ENCODE measurements at places on chromosomes 7 and 10.

GRCh38 chr7:69663911-69664832 lies 65.9 kb downstream of the AUTS2 start:
- no peak for DNase-seq
- no peaks in the 10 kb centered on the region for H3K36me3 ChIP-seq
- H3K4me3 ChIP-seq: no peak overlapping the region
- no peak overlapping the region for H3K27ac ChIP-seq

DNA sequence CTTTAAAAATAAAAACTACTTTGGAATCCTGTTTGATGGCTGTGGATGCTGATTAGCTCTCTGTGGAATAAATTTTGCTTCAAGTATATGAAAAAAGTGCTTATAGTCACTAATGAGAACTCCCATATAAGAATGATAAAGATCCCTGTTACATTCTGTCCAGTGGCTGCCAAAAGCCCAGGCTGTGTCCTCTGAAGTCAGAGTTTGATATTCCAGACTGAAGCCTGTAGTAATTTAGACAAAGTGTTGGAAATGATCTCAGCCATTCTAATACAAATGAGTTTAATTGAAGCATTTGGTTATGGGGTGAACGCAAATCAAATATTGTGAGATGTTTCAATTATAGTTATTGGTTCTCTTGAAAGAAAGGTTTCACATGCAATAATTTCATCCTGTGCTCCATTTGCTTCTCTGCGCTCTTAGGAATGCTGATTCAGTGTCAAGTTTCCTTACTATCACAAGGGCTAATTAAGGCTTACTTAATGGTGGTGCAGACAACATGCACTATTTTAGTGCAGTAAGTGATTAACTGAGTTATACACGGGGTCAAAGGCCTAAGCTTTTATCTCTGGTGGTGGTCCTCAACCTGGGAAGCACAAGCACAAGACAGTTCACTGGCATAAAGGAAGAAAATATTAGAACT lies 867.6 kb downstream of the SORCS1 start:
- H3K4me3 ChIP-seq: no peak overlapping the region
- H3K36me3 ChIP-seq: no peaks in the 10 kb centered on the region
- H3K4me1 ChIP-seq: no peaks in the 10 kb centered on the region

- no peak overlapping the region for H3K4me3 ChIP-seq
- no peak for DNase-seq
- no peak overlapping the region for H3K27ac ChIP-seq
Observed at GRCh38 chr10:43069579-43069978, 7.3 kb upstream of the RET start.

GRCh38 chr10:87634311-87634710 lies 25.4 kb upstream of the PAPSS2 start:
- H3K36me3 ChIP-seq: peaks cover 7% of the 10 kb centered on the region
- no peak overlapping the region for H3K4me3 ChIP-seq
- H3K4me1 ChIP-seq: peaks cover 10% of the 10 kb centered on the region
- no peak for DNase-seq

DNA sequence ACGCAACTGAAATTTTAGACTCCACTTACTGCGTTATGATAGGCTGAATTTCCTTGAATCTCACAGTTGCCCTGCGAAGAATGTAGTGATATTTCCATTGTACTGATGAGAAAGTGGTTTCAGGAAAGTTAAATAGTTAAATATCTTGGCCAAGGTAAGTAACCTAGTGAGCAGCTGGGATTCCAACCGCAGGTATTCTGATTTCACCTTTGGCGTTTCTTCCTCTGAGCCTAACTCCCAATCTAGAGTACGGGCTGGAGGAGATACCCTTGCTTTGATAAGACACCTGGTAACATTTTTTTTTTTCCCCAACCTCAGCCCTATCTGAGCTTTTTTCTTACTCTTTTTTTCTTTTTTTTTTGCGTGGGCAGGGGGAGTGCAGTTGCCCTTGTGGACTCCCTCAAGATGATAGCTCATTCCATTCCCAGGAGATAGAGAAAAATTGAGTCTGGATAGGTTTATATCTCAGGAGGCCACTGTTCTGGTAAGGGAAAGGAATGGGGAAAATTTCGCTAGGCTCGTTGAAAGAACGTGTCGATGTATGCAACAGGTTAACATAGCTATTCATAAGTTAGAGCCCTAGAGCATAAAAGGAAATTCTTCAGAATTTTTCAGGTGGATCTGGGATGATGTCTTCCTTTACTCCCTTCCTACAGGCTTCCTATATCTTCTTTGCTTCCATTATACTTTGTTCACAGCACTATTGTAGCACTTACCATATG lies 3.1 kb upstream of the TAS2R38 start:
- DNase-seq: no peak
- H3K36me3 ChIP-seq: no peaks in the 10 kb centered on the region
- peak overlapping the region; percentile 64 for H3K4me3 ChIP-seq
- peaks cover 22% of the 10 kb centered on the region for H3K4me1 ChIP-seq
- no peak overlapping the region for H3K27ac ChIP-seq

- no peak for DNase-seq
- no peaks in the 10 kb centered on the region for H3K36me3 ChIP-seq
- no peaks in the 10 kb centered on the region for H3K27me3 ChIP-seq
- no peak overlapping the region for H3K4me3 ChIP-seq
Observed at GRCh38 chr10:33524966-33525365, 190.5 kb upstream of the NRP1 start.

- H3K36me3 ChIP-seq: peaks cover 9% of the 10 kb centered on the region
- peaks cover 59% of the 10 kb centered on the region for H3K4me1 ChIP-seq
- no peaks in the 10 kb centered on the region for H3K27me3 ChIP-seq
- no peak for DNase-seq
- H3K27ac ChIP-seq: no peak overlapping the region
Observed at GRCh38 chr7:106070201-106070551, 41.9 kb downstream of the SYPL1 start.

GRCh38 chr7:132666774-132667172 lies 90.5 kb upstream of the PLXNA4 start:
- H3K36me3 ChIP-seq: peaks cover 4% of the 10 kb centered on the region
- H3K27ac ChIP-seq: peak overlapping the region; percentile 84
- H3K4me3 ChIP-seq: no peak overlapping the region
- DNase-seq: no peak
- H3K27me3 ChIP-seq: no peaks in the 10 kb centered on the region

DNA sequence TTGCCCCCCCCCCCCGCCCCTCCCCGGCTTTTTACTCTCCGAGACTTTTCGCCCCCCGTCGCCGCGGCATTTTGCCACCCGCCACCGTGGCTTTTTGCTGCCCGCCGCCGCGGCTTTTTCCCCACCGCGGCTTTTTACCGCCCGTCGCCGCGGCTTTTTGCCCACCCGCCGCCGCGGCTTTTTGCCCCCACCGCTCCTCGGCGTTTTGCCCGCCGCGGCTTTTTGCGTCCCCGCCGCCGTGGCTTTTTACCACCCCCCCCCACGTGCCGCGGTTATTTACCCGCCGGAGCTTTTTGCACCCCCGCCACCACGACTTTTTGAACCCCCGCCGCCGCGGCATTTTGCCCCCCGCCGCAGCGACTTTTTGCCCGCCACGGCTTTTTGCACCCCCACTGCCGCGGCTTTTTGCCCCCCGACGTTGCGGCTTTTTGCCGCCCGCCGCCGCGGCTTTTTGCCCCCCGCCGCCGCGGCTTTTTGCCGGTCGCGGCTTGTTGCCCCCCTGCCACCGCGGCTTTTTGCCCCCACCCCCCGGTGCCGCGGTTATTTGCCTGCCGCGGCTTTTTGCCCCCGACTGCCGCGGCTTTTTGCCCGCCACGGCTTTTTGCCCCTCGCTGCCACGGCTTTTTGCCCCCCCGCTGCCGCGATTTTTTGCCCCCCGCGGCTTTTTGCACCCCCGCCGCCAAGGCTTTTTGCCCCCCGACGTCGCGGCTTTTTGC lies 461.1 kb downstream of the ZNF33B start:
- no peak overlapping the region for H3K4me3 ChIP-seq
- no peak for DNase-seq
- H3K4me1 ChIP-seq: peaks cover 2% of the 10 kb centered on the region
- H3K27me3 ChIP-seq: peaks cover 41% of the 10 kb centered on the region

GRCh38 chr7:42097752-42098151 lies 139.3 kb downstream of the GLI3 start:
- H3K4me3 ChIP-seq: no peak overlapping the region
- DNase-seq: no peak
- no peak overlapping the region for H3K27ac ChIP-seq

DNA sequence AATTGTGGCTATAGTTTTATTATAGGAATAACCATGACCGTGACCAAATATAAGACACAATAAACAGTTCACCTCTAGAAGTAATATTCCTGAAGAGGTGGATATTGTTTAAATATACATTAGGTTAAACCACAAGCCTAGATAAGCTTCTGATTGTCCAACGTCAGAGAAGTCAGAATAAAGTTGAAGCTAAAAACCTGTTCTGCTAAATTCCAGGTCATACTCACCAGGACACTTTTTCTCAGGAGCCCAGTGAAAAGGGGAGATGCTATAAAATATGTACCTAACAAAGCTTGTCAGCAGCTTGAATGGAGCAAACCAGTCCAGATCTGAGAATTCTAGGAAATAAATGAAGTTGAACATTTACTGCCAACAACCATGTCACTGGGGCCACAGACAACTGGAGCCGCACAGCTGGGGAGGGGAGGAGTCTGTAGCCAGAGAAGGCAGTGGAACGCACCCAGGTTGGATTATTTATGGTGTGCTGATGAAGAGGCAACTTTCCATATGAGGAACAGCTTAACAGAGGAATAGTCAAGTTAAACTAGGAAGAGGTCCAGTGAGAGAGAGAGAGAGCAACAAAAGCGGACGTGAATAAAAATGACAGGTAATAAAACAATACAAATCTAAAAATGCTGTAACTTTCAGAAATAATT lies 191.1 kb downstream of the ZNF438 start:
- no peak for DNase-seq
- no peaks in the 10 kb centered on the region for H3K27me3 ChIP-seq
- H3K27ac ChIP-seq: no peak overlapping the region

DNA sequence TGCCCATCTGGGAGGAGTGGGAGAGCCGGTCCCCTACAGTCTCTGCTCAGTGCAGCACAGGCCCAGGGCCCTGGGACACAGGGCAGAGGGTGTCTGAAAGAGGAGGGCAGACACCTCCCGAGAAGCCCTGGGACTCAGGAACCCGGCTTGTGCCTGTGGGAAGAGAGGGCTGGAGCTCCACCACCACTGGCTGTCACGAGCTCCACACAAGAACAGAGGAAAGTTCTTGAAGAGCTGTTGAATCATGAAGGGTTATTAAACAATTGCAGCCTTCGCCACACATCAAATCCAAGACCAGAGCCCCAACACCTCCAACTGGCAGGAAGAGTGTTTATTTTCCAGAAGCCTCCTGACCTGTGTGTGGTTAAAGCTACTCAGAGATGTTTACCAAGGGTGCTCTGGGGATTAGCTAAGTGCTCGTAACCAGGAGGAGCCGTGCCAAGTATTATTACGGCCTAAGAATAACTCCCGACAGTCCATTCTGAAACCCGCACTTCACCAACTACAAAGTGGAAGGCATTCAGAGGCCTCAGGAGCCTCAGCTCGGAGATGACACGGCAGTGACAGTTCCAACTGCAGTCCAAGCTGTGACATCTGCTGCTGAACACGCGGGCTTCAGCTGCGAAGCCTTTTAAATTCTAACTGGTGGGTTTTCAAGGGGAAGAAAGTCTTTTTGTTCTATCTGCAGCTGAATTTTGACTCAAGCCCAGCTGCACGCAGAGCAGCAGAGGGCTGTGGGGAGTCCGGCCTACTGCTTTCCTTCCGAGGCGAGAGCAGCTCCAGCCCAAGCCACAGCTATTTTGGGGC lies 75.1 kb downstream of the MAD1L1 start:
- no peaks in the 10 kb centered on the region for H3K36me3 ChIP-seq
- H3K4me1 ChIP-seq: no peaks in the 10 kb centered on the region
- no peak for DNase-seq
- H3K4me3 ChIP-seq: no peak overlapping the region
- H3K27me3 ChIP-seq: no peaks in the 10 kb centered on the region

GRCh38 chr7:30312178-30312577 lies 27.8 kb downstream of the ZNRF2 start:
- no peaks in the 10 kb centered on the region for H3K27me3 ChIP-seq
- H3K27ac ChIP-seq: no peak overlapping the region
- no peak for DNase-seq
- H3K36me3 ChIP-seq: peaks cover 5% of the 10 kb centered on the region
- no peak overlapping the region for H3K4me3 ChIP-seq
- peaks cover 28% of the 10 kb centered on the region for H3K4me1 ChIP-seq

DNA sequence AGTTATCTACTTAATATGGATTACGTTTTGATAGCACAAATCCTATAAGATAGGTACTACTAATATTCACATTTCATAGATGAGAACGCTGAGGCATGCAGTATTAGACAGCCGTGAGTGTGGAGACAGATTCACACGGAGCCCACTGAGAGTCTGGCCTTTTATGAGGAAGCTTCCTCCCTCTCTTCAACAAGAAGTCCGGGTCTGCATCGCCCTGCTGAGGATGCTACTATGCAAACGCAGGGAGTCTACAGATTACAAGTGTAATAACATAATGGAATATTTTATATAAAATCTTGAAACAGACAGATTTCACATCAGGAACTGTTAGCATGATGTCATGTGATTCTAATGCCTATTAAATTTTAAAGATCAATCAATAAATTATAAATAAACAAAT lies 255.9 kb upstream of the GLI3 start:
- peaks cover 21% of the 10 kb centered on the region for H3K27me3 ChIP-seq
- H3K4me1 ChIP-seq: no peaks in the 10 kb centered on the region
- no peak for DNase-seq

- no peaks in the 10 kb centered on the region for H3K36me3 ChIP-seq
- no peak overlapping the region for H3K4me3 ChIP-seq
- no peak overlapping the region for H3K27ac ChIP-seq
- H3K4me1 ChIP-seq: no peaks in the 10 kb centered on the region
Observed at GRCh38 chr10:71045936-71046335, 157.6 kb upstream of the PCBD1 start.

DNA sequence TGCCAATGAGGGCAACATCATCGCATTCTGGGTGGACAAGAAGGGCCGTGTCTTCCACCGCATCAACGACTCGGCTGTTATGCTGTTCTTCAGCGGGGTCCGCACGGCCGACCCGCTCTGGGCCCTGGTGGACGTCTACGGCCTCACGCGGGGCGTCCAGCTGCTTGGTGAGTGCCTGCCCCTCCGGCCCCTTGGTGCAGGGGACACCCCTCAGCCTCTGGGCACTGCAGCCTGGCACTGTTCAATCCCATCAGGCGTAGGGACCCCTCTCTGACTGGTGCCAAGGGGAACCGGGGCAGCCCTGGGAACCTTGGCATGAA lies 78.1 kb downstream of the NEURL1 start:
- no peaks in the 10 kb centered on the region for H3K4me1 ChIP-seq
- no peaks in the 10 kb centered on the region for H3K27me3 ChIP-seq
- H3K36me3 ChIP-seq: no peaks in the 10 kb centered on the region
- H3K27ac ChIP-seq: no peak overlapping the region
- no peak for DNase-seq
- H3K4me3 ChIP-seq: no peak overlapping the region

DNA sequence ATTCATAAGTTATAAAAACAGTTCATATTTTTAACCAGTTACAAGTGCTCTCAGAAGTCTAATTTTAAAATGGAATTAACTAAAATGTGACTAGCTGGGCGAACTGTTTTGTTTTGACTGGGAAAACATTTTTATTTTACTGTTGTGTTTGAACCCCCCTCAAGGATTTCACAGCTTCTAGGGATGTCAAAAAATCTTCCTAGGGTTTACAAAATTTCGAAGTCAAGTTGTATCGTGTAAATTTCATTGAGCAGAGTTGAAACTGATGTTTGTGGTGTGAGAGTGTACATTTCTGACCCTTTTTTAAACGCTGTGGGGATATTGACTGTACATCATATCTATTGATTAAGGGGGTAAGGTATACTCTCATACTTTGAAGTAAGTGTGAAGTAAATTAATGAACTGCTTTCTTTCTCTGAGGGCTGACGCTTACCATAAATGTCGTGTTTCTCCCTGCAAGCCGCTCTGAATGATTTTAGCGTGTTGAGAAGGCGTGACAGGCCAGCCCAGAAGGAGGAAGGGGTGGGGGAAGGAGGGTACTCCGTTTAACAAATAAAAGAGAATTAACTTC lies 1.8 kb upstream of the SP8 start:
- no peak overlapping the region for H3K4me3 ChIP-seq
- H3K27me3 ChIP-seq: peaks cover 77% of the 10 kb centered on the region
- H3K4me1 ChIP-seq: peaks cover 18% of the 10 kb centered on the region
